Hepatocyte (in vitro differentiated cells): ENCODE measurements at places on chromosomes 1 and 21. TPM values are rescaled to one million over a fixed set of nuclear protein-coding genes. Genes with fewer than 3 reads are reported as not detected.

DNA sequence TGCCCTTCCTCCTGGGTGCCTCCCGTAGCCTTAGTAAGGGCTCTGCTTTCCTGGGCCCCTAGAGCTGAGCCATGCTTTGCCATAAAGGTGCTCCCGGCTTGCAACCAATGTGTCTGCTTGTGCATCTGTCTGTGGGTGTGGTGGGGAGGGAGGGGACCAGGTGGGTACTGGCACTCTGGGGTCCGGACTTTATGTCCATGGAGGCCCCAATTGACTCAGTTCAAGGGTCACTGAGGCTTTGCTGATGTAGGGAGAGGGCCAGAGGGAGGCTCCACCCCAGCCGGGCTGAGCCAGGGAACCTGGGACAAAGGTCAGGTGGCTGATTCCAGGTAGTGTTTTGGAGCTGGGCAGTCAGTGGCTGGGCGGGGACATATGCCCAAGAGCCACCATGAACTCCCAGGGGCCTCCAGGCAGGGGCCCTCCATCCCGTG is 15.0 kb downstream of the TNFRSF25 start:
- peak; percentile 76 for DNase-seq

DNA sequence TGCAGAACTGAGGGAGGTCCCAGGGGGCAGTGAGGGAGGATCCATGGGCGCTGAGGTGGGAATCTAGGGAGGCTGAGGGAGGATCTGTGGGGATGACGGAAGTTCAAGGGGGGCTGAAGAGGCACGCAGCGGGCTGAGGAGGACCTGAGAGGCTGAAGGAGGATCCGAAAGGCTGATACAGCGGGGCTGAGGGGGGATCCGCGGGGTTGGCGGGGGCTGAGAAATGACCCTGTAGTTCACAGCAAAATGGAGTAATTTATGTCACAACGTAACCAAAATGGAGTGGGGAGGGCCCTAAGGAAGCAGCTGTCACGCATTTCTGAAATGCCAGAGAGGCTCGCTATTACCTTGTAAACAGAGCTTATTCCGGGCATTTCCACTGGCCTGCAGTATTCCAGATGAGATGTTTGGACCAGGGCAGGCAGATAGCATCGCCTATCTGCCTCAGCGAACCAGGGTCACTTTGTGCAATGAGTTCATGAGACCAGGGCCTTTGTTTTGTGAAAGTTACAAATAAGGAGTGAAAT is 926 bp upstream of the MRPL55 start:
- peak; percentile 71 for DNase-seq

GRCh38 chr21:42980312-42981213 is 6.2 kb downstream of the PKNOX1 start:
- DNase-seq, result no peak

DNA sequence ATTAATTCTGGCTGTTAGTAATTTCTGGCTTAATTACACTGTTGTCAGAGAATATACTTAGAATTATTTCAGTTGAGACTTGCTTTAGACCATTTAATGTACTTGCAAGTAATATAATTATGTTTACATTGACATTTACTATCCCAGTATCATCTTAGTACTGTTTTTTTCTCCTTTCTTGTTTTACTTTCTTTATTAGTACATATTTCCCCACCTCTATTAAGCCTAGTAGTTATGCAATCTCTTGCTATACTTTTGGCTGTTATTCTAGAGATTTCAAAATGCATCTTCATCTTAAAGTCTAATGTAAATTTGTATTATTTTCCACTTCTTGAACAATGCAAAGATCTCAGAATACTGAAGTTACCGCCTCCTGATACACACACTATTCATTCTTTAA is 24.4 kb downstream of the BRWD1 start:
- no peak for DNase-seq

DNA sequence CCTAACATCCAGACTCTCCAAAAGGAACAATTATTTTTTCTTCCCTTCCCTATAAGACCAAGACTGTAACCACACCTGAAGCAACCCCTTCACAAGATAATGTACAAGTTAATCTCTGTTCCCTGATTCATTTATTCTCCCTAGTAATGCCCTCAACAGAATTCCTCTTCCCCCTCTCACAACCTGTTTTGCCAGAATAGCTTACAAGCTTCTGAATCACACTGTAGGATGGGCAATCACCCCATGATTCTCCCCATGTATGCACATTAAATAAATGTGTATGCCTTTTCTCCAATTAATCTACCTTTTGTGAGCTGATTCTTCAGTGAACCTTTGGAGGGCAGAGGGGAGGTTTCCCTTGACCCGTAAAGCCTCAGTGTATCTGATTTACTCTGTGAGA is 20.9 kb upstream of the RNF11 start:
- DNase-seq, result no peak

DNA sequence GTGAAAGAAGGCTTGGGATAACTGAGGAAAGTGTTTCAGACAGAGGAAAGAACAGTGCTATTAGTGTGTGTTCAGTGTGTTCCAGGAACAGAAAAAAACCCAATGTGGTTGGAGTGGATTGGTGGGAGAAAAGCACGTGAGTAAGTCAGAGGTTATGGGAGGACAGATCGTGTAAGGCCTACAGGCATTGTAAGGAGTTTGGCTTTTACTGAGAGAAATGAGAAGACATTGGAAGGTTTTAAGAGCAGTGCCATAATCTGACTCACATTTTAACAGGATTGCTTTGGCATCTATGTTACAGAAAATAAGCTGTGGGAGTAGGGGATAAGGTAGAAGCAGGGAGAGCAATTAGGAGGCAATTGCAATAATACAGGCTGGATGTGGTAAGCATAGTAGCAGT is 4.8 kb downstream of the ARPC5 start:
- no peak for DNase-seq

- DNase-seq, result no peak
Observed at GRCh38 chr1:38047603-38048141, 1.1 kb upstream of the POU3F1 start.

DNA sequence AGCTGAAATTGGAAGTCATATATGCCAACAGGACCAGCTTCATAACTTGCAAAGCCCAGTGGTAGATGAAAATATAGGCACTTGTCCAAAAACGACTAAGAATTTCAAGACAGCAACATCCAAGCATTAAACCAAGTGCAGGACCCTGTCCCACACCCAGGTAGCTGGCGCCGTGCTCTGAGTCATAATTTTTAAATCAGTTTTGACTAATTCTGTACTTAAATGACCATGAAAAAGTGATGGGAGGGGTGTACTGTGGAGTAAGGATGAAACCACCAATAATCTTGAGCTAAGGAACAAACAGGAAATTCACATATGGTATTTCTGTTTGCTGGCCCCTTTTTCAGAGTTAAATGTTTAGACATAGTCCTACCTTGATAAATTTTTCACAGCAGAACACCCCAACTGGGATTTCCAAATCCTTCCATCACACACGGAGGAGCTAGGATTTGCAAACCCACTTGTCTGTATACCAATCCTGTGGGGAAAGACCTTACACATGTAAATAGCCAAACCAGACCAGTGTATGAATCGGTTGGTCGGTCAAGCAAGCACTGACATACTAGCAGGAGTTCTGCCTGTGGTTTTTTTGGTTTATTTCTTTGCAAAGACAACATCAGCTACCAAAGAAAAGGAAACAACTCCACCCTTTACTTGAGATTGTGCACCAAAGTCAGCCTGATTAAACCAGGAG is 235.7 kb upstream of the RAB4A start:
- no peak for DNase-seq

GRCh38 chr1:111496398-111496797 is 7.0 kb downstream of the ADORA3 start:
- DNase-seq, result no peak

GRCh38 chr21:43754948-43755781 is 20.9 kb downstream of the CSTB start:
- no peak for DNase-seq

DNA sequence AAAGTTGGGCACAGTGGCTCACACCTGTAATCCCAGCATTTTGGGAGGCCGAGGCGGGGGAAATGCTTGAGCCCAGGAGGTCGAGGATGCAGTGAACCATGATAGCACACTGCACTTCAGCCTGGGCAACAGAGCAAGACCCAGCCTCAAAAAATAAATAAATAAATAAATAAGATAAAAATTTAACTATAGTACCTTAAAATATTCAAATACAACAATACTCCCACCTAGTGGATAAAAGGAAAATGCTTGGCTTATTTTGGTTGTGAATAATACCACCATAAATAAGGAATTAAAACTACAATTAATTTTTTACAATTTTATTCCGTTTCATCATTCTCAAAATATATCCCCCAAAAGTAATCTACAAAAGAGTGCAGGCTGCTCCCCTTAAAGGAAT is 8.1 kb downstream of the PSMG1 start:
- peak; percentile 29 for DNase-seq

- DNase-seq, result no peak
Observed at GRCh38 chr1:201145132-201145531, 9.1 kb downstream of the TMEM9 start.

- no peak for DNase-seq
Observed at GRCh38 chr1:239858529-239858928, 233.2 kb upstream of the FMN2 start.

- no peak for DNase-seq
Observed at GRCh38 chr1:151756291-151756690, 7.0 kb downstream of the MRPL9 start.

DNA sequence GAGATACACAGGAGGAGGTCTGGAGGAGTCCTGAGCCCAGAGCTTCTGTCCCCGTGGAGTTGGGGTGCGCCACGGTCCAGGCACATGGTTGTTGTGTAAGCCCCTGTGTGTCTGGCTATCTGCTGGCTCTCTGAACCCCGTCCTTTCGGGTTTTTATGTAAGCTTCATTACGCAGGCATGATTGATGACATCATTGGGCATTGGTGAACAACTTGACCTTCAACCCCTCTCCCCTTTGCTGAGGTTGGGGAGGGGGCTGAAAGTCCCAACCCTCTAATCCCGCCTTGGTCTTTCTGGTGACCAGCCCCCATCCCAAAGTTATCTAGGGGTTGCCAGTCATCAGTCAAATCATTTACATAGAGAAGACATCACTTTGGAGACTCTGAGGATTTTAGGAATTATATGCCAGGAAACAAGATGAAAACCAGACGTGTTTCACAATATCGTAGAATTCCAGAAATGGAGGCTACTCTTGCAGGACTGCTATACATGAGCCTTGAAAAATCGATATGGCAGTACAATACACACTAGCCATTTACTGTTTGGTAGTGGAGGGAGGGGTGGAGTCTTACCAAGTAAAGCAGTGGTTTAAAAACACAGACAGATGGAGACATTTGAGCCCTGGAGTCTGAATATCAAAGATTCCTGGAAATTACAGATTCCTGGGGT is 69.8 kb upstream of the SCAF4 start:
- DNase-seq, result no peak

- no peak for DNase-seq
Observed at GRCh38 chr1:199101139-199101538, 462.3 kb downstream of the PTPRC start.

DNA sequence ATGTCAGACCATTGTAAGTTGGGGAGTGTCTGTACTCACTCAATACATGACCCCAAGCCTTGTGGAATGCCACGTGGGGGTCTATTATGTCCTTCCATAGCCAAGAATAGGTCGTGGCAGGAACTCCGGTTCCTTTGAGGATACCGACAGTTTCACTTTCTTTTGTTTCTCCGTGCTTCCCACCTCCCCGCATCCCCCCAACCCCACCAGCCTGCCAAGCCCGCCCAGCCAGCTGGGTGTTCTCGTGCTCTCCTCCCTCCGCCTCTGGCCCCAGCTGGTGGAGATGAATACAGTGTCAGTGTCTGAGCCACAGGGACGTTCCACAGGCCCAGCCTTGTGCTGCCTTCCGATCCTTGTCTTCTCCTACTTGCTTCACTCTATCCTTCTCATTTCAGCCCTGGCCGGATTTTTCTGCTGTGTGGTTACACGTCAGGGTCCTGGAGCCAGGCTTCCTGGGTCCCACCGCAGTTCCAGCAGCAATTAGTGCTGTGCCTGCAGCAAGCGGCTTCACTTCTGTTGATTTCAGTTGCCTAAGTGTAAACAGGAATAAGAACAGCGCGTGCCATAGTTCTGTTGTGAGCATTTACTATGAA is 4.1 kb upstream of the AGTRAP start:
- peak; percentile 78 for DNase-seq

- no peak for DNase-seq
Observed at GRCh38 chr1:109112056-109112651, 1.8 kb upstream of the ELAPOR1 start.

DNA sequence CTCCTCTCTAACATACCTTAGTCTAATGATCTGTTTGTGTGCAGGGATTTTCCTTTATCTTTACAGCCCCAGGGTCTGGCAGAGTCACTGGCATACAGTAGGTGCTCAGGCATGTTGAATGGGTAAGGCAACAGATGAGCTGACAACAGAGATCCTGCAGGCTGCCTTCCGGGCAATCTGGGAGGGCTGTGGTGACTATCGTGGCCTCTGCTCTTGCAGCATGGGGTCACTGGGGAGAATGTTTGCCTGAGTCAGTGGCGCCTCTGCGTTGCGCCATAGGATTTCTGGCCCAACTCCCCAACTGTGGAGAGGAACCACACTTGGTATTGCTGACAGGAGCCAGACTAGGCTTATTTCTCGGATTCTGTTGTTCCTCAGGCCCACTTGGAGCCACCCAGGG is 93.8 kb downstream of the LAMC2 start:
- DNase-seq, result peak; percentile 34

GRCh38 chr1:220905650-220906560 is 26.7 kb downstream of the HLX start:
- no peak for DNase-seq

- DNase-seq, result no peak
Observed at GRCh38 chr1:82091265-82091664, 290.5 kb downstream of the ADGRL2 start.

DNA sequence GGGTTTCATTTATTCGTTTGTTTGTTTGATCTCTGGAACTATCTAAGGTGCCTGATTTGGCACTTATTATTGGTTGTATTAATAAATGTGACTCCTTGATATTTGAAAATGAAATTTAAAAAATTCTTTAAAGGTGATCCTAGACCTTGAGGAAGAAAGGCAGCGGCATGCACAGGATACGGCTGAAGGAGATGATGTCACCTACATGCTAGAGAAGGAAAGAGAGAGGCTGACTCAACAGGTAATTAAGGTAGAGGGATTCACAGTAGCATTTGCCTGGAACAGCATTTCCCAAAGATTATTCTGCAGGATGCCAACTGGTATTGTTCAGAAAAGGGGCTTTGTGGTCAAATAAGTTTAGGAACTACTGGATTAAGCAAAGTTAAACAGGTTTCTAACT is 54.4 kb upstream of the WNT2B start:
- DNase-seq, result no peak

GRCh38 chr1:43993206-43993914 is 2.0 kb downstream of the CCDC24 start:
- DNase-seq, result no peak

GRCh38 chr1:10528066-10529014 is 53.6 kb downstream of the PEX14 start:
- DNase-seq, result peak; percentile 67

GRCh38 chr1:246629030-246629429 is 62.8 kb downstream of the CNST start:
- DNase-seq, result no peak

SLC26A9 gene
- polyA plus RNA-seq, result 0.63 and 2.4 TPM in 2 replicates

SH3BGR gene
- polyA plus RNA-seq, result 2.5 and 2.8 TPM in 2 replicates

BRDT gene
- not detected in 2 replicates for polyA plus RNA-seq

UBIAD1 gene
- 15.5 and 18.3 TPM in 2 replicates for polyA plus RNA-seq

C1orf87 gene
- polyA plus RNA-seq, result not detected in 2 replicates

LRRC71 gene
- polyA plus RNA-seq, result not detected in 2 replicates

APOBEC4 gene
- polyA plus RNA-seq, result not detected in 2 replicates

SYCP1 gene
- polyA plus RNA-seq, result not detected in 2 replicates

MAN1C1 gene
- polyA plus RNA-seq, result 24.6 and 29.3 TPM in 2 replicates

PDE9A gene
- 14.3 and 18.2 TPM in 2 replicates for polyA plus RNA-seq

OR2T11 gene
- not detected in 2 replicates for polyA plus RNA-seq

EPS8L3 gene
- 97.3 and 105 TPM in 2 replicates for polyA plus RNA-seq

PLEKHN1 gene
- polyA plus RNA-seq, result 2.4 and 5.6 TPM in 2 replicates

SFT2D2 gene
- polyA plus RNA-seq, result 31.2 and 31.5 TPM in 2 replicates
